ENCODE measurements at places on chromosomes 6 and 20.

- DNase-seq: no peak
These were observed 128.7 kb downstream of the EYA4 start for GRCh38 chr6:133369773-133370272.

DNA sequence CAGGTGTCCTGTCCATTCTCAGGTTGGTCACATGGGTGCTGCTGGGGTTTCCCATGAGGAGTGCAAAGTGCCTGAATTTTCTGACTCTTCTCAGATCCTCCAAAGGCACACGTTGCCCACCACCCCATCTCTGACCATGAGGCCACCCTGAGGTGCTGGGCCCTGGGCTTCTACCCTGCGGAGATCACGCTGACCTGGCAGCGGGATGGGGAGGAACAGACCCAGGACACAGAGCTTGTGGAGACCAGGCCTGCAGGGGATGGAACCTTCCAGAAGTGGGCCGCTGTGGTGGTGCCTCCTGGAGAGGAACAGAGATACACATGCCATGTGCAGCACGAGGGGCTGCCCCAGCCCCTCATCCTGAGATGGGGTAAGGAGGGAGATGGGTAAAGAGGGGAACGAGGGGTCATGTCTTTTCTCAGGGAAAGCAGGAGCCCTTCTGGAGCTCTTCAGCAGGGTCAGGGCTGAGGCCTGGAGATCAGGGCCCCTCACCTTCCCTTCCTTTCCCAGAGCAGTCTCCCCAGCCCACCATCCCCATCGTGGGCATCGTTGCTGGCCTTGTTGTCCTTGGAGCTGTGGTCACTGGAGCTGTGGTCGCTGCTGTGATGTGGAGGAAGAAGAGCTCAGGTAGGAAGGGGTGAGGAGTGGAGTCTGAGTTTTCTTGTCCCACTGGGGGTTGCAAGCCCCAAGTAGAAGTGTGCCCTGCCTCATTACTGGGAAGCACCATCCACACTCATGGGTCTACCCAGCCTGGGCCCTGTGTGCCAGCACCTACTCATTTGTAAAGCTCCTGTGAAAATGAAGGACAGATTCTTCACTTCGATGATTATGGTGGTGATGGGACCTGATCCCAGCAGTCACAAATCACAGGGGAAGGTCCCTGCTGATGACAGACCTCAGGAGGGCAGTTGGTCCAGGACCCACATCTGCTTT lies 2.0 kb downstream of the HLA-F start:
- DNase-seq: no peak

- no peak for DNase-seq
These were observed 43.1 kb downstream of the POPDC3 start for GRCh38 chr6:105136431-105137350.

- no peak for DNase-seq
These were observed 31.8 kb upstream of the PLEKHG1 start for GRCh38 chr6:150567823-150568383.

DNA sequence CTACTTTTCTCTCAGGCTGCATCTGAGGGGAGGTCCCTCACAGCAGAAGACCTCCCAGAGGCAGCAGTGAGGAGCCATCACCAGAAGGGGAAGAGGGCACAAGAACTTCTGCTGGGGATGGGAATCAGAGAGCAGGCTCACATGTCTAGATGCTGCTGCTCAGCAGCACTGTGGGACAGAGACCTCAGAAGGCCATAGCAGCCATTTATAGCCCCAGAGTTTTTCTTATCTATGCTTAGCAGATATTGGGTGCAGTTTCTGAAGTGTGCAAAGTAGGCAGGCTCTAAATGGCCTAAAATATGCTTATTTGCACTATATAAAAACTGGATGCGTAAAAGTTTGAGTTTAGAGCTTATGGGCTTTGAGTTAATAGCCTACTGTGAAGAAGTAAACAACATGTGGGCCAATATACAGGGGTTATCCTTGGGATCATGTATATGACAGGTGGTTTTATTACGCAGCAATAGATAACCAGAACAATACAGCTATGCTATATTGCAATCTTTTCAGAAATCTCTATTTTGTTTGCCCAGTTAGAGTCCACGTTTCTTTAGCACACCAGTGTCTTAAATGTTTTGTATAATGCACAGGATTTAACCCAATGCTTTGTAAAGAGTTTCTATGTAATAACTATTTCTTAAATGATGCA lies 60.2 kb upstream of the TMEM244 start:
- DNase-seq: no peak

GRCh38 chr6:110831405-110831804 lies 16.1 kb upstream of the CDK19 start:
- DNase-seq: no peak

- DNase-seq: no peak
These were observed 166.0 kb downstream of the ARHGAP18 start for GRCh38 chr6:129543981-129544380.

DNA sequence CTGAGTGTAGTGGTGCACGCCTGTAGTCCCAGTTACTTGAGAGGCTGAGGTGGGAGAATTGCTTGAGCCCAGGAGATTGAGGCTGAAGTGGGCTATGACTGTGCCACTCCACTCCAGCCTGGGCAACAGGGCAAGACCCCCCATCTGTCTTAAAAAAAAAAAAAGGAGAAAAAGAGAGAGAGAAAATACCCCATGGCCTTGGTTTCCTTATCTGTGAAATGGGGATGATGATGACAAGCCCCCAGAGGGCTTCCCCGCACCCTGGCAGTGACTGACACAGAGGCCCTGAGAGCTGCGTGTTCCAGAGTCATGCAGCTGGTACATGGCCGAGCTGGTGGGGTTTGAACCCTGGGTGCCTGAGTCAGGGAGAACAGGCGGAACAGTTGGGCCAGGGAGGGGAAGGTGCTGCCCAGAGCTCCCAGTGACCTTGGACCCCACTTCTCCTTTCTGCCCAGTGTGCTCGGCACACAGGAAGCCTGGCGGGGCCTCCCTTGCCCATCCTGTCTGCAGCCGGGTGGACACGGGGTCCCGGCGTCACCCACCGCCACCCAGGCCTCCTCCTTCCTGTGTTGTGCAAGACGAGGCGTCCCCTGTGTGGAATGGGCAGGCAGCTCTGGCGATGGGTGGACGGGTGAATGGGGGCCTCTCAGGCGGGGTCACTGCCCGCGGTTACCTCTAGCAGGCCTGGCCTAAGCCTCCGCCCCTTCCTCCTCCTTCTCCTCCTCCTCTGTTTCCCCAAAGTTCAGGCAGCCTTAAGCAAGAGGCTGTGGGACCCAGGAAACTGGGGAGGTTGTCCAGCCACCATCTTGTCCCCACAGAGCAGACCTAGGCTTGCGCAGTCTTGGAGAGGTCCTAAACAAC lies 84.2 kb downstream of the CEBPB start:
- no peak for DNase-seq
